ENCODE measurements at places on chromosomes 3 and 15. TPM values are rescaled to one million over a fixed set of nuclear protein-coding genes. Genes with fewer than 3 reads are reported as not detected.

Gene HRG
- total RNA-seq = not detected

GRCh38 chr3:72538070-72538745 lies 310.0 kb downstream of the SHQ1 start:
- no peak for DNase-seq

GRCh38 chr3:41961751-41962679 lies at the start of gene ULK4:
TSS of gene ULK4 (minus strand) at chr3:41962103. CDS start at chr3:41954759, 7,344 bp downstream.
- peak; percentile 99 for DNase-seq

- DNase-seq = no peak
Measured at GRCh38 chr3:195366200-195366925, 76.5 kb downstream of the ACAP2 start.

DNA sequence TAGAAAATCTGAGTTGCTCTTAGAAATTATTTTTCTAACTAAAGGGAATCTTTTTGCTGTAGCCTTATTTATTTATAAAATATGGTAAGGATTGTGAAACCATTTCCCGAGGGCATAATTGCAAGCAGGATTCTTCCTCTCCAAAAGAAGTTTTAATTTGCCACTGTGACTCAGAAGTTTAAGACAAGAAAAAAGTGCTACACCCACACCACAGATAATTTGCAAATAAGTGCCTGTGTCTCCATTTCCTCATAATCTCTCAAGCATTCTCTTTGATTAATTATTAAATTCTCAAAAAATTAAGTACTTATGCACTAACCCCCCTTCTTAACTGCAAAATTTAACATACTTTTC lies 43.6 kb downstream of the RASA2 start:
- DNase-seq = peak; percentile 9

Gene HCLS1
- 3.7 TPM for total RNA-seq

GRCh38 chr3:16927485-16927884 lies 42.7 kb downstream of the PLCL2 start:
- peak; percentile 10 for DNase-seq

Gene GOLGA8J
- total RNA-seq = not detected

DNA sequence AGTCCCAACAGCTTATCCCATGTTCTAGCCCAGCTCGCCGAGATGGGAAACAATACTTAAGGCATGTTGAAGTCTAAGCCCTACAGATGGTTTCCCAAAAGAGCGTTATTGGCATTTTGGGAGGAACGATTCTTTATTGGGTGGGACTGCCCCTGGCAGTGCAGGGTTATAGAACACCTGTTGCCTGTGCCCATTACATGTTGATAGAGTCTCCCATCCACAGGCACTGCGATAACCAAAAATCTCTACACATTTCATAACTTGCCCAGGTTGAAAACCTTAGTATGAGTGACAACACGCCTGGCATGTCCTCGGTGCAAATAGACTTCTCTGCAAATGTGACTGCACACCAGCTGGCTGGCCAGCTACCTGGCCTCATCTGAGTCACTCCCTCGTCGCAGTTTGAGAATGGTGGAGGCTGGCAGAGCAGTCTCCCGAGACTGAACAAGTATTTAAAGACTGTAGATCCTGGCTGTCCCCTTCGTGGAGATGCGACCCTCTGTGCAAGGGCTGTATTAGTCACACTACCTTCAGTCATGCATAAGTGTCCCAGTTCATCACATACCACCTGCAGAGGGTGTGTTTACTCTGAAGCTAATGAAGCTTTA lies 18.7 kb downstream of the ZNF80 start:
- DNase-seq = no peak

- DNase-seq = no peak
Measured at GRCh38 chr15:99137877-99138276, 33.0 kb downstream of the SYNM start.

GRCh38 chr15:92711457-92711831 lies 55.9 kb upstream of the FAM174B start:
- no peak for DNase-seq

DNA sequence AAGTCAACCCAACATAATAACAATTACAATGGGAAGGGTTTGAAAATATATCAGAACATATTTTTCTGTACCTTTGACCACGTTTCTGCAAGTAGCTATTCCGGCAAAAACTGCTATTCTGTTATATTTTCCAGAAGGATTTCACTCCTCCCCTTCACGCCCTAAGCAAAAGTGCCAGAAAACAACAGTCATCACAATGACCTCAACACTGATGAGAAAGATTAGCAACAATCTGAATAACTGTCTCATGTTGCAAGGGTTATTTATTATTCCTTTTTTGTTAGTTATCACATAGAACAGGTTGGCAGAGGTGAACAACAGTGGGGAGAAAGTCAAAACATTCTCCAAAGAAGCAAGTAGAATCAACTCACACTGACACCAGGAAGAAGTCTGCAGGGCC lies 269.4 kb upstream of the ARRDC4 start:
- no peak for DNase-seq

DNA sequence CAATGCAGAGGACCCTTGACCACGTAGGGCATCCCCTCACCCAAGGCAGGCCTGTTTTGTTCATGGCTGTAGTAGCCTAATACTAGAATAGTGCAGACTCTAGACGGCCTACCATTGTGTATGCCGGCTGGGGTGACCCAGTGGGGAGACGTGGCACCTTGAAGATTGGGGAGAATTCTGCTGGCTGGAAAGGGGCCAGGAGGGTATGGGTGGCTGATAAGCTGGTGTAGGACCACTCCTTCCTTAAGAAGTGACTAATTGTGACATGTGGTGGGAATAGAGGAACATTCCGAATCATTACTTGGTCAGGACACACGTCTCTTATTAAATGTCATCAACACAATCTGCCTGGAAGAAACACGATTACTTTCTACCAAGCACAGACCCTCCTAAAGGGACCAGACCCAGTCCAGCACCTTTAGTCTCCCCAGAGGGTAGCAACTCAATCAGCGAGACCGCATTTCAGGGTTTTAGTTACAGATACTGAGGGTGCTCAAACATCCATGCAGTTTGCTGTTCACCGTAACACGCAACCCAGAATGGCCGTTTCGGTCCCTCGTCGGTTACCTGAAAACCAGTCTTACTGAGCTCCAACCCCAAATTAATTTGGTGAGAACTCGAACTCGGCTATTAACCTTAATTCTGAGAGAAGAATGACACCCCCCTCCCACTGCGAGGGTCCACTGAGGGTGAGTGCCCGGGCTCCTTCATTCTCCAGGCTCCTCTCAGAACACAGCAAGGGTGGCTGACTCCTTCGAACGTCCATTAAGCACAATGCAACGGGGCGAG lies 1.6 kb upstream of the KLF13 start:
- DNase-seq = no peak

Gene KLF13
- 11.4 TPM for total RNA-seq

Gene IL17RB
- total RNA-seq = 2.3 TPM

GRCh38 chr3:155608228-155608920 lies 136.5 kb downstream of the PLCH1 start:
- no peak for DNase-seq

- peak; percentile 55 for DNase-seq
Measured at GRCh38 chr3:125381743-125382142, 6.6 kb upstream of the ZNF148 start.

Gene BTLA
- total RNA-seq = not detected

- DNase-seq = no peak
Measured at GRCh38 chr3:24263069-24263668, 231.5 kb downstream of the THRB start.

DNA sequence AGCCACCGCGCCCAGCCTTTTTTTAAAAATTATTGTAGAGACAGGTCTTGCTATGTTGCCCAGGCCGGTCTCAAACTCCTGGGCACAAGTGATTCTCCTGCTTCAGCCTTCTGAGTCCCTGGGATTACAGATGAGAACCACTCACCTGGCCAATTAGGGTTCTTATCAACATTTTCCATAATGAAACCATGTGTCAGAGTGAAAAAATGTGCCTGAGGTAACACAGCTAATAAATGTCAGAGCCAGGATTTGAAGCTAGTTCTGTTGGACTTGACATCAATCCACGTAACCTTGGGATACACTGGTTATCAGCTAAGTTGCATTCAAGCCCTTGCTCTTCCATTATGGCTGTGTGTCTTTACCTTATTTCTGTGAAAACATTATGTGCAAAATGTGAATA lies 29.1 kb downstream of the CHST14 start:
- peak; percentile 54 for DNase-seq

GRCh38 chr3:143471705-143472104 lies 352.1 kb downstream of the CHST2 start:
- DNase-seq = no peak

DNA sequence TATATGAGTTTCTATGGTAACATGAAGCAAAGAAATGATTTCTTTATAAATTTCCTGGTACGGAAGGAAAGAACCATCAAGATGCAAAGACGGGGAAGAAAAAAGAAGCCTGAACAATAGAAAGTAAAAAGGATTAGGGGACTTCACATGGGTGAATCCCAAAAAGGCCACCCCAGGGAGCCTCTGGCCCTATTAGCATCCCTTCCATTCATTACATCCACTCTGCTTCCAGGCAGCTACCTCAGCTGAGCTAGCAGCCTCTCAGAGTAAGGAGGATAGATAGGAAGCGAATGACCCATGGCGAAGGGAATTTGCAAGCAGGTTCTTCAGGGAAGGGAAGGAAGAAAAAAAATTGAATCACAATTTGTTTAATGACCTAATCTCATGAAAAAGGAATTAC lies 81.6 kb downstream of the GABRB3 start:
- DNase-seq = no peak

Gene PLCL2
- total RNA-seq = 9.8 TPM

DNA sequence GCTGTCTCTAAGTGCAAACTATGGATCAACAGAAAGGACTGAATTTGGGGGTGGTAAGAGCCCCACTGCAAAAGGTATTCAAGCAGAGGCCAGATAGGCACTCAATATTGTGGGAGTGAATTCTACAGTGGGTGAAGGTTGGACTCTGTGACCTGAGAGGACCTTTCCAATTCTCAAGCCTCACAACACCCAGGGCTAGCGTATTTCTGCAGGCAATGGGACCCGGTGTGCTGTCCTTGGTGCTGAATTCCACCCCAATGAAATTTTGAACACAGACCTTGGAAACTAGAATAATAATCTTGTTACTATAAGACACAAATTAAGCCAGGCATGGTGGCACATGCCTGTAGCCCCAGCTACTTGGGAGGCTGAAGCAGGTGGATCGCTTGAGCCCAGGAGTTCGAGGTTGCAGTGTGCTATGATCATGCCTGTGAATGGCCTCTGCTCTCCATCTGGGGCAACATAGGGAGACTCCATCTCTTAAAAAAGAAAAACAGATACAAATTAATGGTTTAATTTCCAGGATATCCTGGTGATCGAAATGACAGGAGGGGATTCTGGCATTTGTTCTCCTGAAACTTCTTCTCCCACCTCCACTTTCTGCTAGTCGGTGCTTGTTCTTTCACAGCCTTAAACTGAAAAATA lies 135.4 kb downstream of the RAB11A start:
- peak; percentile 43 for DNase-seq

GRCh38 chr3:197022405-197023231 lies 7.0 kb downstream of the MELTF start:
- DNase-seq = no peak

Gene ZDHHC3
- total RNA-seq = 122 TPM

Gene CYP8B1
- total RNA-seq = not detected

Gene SLC2A2
- total RNA-seq = not detected

DNA sequence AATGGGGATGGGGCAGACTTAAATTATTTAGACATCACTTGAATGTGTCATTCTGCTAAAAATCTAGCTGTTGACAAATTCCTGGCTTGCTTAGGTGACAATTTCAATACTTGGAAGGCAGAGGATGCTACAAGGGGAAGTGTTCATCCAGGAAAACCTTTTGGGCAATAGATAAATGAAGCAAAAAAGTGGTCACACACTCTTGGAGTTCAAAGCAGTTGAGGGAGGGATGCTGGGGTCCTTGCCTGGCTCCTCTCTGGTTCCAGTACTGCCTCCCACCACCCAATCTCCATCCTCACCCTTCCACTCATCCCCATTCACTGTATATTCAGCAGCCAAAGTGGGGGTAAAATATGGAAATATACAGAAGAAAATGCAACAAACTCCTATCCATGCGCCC lies 52.6 kb upstream of the FRMD4B start:
- no peak for DNase-seq

DNA sequence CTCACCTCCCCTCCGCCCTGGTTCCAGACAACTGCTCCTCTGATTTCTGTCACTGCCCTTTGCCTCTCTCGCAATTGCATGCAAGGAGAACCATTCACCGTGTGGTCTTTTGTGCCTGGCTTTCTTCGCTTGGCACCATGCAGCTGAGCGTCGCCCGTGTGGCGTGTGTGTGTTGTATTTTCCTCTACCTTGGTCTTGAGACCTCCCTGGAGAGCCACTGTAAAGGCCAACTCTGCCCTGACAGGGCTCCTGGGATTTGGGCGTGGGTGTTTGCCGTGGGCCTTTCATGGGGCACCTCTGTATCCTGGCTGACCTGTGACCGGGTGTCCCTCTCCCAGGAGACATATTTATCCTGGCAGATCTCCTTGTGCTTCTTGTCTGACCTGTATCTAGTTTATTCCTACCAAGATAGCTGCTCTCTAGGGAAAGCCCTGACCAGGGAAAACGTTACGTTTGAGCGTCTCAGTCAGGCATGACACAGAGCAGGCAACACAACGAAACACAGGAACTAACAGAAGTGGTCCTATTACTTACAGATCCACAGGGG lies 2.0 kb upstream of the PIGZ start:
- DNase-seq = no peak

Gene ULK4
- total RNA-seq = 10.0 TPM

- DNase-seq = no peak
Measured at GRCh38 chr3:119965692-119966091, 128.6 kb downstream of the GSK3B start.

Data from PC-3 (cell line).